NCI-H1105 (cell line): ENCODE measurements at places on chromosomes 1 and 21.

DNA sequence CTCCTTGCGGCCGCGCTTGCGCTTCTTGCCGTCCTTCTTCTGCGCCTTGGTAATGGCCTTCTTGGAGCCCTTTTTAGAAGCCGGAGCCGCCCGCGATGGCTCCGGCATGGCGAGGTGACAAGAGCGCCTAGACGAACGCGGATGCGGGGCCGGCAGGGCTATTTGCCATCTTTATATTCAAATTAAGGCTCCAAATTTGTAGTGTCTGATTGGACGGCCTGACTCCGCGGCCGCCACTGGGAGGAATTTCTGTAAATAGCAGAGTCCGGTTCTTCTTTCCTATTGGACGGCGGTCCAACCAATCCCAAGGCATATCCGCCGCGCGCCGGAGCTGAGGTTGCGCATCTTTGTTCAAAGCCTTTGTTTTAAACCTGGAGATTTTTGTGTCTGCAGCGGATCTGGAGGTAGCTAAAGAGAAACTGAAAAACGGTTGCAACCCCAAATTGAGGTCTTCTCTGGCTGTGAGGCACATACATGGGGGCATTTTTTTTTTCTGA, 22.6 kb upstream of the RNF187 start:
- peak; percentile 81 for DNase-seq

DNA sequence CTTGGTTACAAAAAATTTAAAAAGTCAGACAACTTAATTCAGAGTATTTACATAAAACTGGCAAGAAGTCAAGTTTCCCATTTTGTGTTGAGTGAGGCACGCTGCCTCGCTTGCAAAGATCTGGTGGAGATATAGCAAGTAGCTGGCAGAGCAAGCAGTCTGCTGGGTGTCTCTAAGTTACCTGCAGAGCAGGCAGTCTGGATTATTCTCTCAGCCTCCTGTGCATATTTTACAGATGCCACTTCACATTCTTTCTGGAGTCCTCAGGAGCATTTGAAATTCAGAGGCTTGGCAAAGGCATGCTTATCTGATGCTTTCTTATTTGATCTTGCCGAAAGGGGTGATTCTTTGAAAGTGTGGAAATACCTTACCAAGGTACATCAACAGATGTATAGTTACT, 640.4 kb upstream of the ADGRL4 start:
- DNase-seq: no peak

GRCh38 chr1:234865171-234866006, 255.4 kb upstream of the IRF2BP2 start:
- DNase-seq: no peak

- no peak for DNase-seq
Measured at GRCh38 chr1:206713070-206713469, 28.4 kb downstream of the MAPKAPK2 start.

DNA sequence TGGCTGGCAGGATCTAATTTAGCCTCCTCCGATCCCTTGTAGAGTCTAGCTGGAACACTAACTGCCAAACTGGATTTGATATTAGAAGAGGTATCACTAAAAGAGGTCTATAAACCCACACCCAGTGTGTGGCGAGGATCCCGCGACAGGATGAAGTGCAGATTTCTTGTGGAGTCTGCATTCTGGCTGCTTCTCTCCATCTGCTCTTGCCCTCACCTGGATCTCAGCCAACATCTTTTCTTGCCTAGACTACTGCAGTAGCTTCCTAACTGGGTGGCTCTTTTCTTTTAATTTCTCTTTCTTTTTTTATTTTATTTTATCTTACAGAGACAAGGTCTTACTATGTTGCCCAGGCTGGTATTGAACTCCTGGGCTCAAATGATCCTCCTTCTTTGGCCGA, 48.9 kb upstream of the CAPZB start:
- DNase-seq: no peak

GRCh38 chr1:19435181-19435580, 50.2 kb downstream of the CAPZB start:
- DNase-seq: no peak

- DNase-seq: peak; percentile 53
Measured at GRCh38 chr21:45138199-45139002, 64.0 kb downstream of the ADARB1 start.
